ENCODE measurements at places on chromosomes 12 and 14. TPM values are rescaled to one million over a fixed set of nuclear protein-coding genes. Genes with fewer than 3 reads are reported as not detected.

Gene CNIH1
- 27.5 TPM for total RNA-seq

Gene B4GALNT3
- 0.09 TPM for total RNA-seq

Gene FOXG1
- not detected for total RNA-seq

Gene NINJ2
- total RNA-seq, result not detected

Gene PTCSC3
- not detected for total RNA-seq

Gene SLCO1B1
- total RNA-seq, result not detected

Gene TEX22
- total RNA-seq, result 1.5 TPM

Gene MIPOL1
- 12.5 TPM for total RNA-seq

Gene SYNDIG1L
- not detected for total RNA-seq

Gene GYS2
- not detected for total RNA-seq

Gene WDR89
- total RNA-seq, result 7.0 TPM

Gene SOX5
- total RNA-seq, result 12.8 TPM

Gene DBX2
- 0.08 TPM for total RNA-seq

Gene CCT2
- total RNA-seq, result 228 TPM

Gene KANSL2
- 21.2 TPM for total RNA-seq

Gene IL31
- not detected for total RNA-seq

Gene TAS2R46
- total RNA-seq, result 4.7 TPM

Gene LHX5
- total RNA-seq, result not detected

Gene KLHDC1
- 12.8 TPM for total RNA-seq

Gene DDN
- total RNA-seq, result 0.09 TPM

Gene COX14
- total RNA-seq, result 36.4 TPM

Gene CNTN1
- 0.27 TPM for total RNA-seq

Gene KLRC4
- total RNA-seq, result not detected

Gene ANO6
- total RNA-seq, result 81.2 TPM

Gene MGST1
- 203 TPM for total RNA-seq

Gene SIX1
- total RNA-seq, result 4.6 TPM

Gene MANSC4
- not detected for total RNA-seq

Gene EXOC3L4
- total RNA-seq, result 0.41 TPM

Gene LBHD2
- not detected for total RNA-seq

Gene STYK1
- total RNA-seq, result not detected

Gene LIMA1
- 229 TPM for total RNA-seq
